Smooth muscle cell of the brain vasculature (primary cell): ENCODE measurements at places on chromosomes 2 and 18.

DNA sequence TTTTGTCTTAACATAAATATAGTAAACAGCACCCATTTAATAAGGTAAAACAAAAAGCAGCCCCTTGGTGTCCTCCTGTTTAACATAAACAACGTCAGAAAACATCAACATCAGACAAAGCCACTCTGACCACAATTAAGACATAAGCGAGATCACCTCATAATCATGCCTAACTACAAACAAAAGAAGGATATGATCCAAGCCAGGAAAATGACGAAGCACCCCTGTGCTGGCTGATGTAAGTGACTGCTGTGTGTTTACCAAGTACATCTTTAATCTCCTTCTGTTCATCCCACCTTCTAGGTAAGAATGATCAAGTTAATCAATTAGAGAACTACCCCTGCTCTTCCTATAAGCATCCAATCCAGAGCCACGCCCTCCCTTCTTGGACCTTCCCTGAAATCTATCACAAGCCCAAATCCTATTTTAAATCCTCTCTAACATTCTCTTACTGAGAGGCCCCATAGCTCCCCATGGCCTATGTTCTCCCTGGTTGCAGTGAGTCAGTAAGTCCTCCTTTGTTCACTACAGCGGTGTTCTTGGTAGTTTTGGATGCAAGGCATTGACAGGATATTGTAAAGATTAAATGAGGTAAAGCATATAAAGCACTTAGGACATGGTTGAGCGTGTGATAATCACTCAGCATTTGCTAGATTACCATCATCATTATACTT is 424.2 kb downstream of the TSN start:
- no peak for DNase-seq

GRCh38 chr2:208366215-208367127 is 40.1 kb upstream of the PTH2R start:
- DNase-seq = no peak

DNA sequence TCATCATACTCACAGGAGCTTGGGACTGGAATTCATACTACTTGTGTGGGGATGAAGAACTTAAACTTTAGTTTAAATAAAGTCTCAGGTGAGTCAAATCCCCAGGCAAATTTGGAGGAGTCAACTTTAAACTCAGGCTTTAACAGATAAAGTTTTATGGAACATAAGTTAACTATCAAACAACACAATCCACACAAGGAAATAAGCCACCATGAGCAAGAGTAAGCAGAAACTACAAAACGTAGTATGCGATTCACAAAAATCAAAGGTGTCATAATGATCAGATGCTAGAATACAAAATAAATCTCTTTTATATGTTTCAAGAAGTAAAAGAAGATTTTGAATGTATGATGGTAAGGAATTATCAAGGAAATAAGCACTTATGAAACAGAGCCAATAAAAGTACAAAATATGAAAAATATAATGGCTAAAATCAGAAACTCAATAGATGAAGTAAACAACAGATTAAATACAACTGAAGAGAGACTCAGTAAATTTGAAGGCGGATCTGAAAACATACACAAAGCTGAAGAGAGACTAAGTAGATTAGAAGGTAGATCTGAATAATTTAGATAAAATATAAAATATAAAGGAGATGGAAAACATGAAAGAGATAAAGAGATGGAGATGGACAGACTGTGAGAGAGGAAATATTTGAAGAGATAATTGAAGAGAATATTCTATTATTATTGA is 97.5 kb upstream of the TWIST2 start:
- DNase-seq = no peak

GRCh38 chr2:57834666-57835065 is 211.9 kb upstream of the VRK2 start:
- DNase-seq = no peak

DNA sequence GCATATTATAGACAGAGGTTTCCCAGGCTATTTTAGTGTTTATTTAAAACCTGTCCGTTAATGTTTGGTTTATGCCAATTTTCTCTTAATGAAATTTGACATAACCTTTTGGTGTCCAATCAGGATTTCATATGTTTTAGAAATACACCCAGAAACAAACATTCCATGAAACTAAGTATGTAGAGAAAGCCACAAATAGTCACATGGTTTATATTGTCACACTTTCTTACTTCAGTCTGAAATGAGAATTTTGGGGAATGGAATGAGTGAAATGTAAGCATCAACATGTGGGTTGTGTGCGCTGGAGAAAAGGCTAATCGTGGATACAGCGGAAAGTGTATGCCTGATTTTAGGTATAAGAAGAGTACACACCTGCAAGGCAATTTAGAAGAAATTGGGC is 277.0 kb upstream of the RAB12 start:
- no peak for DNase-seq
